ENCODE measurements at places on chromosomes 12 and 14. TPM values are rescaled to one million over a fixed set of nuclear protein-coding genes. Genes with fewer than 3 reads are reported as not detected.

The FAM181A gene
- total RNA-seq = not detected

The FAM186B gene
- 1.4 TPM for total RNA-seq

The DGKA gene
- 67.7 TPM for total RNA-seq

The MGST1 gene
- 141 TPM for total RNA-seq

The STXBP6 gene
- 13.9 TPM for total RNA-seq

The KRT8 gene
- 5.5 TPM for total RNA-seq

The EXOC3L4 gene
- not detected for total RNA-seq

The BDKRB1 gene
- total RNA-seq = 5.5 TPM

The STAB2 gene
- total RNA-seq = not detected

The LIN7A gene
- total RNA-seq = 1.0 TPM
